Fibroblast of skin of left quadriceps (primary cell): ENCODE measurements at places on chromosomes 11 and 22.

DNA sequence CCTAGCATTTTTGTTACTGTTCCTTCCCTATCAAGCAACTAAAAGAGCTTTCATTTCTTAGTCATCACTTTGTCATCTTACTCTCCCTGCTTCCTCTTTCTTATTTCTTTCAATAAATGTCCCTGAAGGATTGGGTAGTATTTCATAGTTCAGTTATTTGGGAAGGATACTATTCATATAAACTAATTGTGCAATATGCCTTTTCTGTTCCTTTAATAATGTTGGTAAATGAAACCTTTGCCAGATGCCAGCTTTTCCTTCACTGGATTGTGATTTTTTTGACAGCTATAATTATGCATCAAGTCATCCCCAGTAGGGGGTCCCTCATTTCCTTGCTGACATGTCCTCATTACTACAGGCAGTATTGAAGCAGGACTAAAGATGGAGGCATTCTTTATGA, 101.7 kb downstream of the ATM start:
- DNase-seq = no peak

GRCh38 chr22:27310966-27311697, 490.4 kb downstream of the MN1 start:
- DNase-seq = no peak

GRCh38 chr11:57873196-57873911, 111.8 kb downstream of the CTNND1 start:
- no peak for DNase-seq

DNA sequence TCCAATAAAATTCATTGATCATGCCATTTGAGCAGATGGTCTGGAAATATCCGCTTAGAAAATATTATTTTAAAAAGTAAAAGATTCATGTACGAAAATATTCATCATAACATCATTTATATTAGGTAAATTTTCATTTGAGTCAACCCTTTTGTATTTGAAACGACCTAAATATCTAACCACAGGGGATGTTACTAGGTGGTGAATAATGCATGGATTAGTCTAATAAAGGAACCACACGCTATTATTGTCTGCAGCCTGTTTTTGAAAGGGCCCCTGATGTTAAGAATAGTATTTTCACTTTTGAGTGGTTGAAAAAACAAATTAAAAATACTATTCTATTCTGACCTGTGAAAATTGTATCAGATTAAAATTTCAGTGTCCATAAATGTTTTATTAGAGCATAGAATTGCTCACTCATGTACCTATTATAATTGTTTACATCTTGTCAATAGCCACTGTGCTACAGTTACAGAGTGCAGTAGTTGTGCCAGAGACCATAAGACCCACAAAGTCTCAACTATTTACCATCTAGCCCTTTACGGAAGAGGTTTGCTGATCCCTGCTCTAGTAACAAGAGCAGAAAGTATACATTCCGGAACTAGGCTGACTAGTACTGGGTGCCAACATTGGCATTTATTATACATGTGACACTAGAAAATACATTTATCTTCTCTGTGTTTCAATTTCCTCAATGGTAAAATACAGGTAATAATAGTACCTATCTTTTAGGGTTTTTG, 176.1 kb downstream of the LRRC4C start:
- no peak for DNase-seq

DNA sequence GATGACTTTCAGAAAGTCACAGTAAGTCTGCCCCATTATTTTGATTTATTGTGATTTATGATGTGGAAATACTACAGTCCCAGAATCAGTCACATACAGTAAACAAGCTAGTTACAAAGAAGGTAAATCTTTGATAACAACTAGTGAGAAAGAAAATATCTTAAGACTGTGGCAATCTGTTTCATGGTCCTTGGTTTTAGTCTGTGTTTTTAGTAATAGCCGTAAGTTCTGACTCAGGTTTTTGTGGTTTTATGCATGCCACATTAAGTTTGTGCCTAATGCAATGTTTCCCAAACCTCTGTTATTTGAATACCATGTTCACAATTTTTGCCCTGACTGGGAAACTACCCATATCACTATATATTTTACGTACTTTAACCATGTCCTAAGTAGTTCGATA, 6.7 kb downstream of the CEP295 start:
- DNase-seq = no peak

- no peak for DNase-seq
Observed at GRCh38 chr11:64723907-64724862, 1.2 kb upstream of the NRXN2 start.
